Fibroblast of skin of back (primary cell): ENCODE measurements at places on chromosomes 13 and 19.

DNA sequence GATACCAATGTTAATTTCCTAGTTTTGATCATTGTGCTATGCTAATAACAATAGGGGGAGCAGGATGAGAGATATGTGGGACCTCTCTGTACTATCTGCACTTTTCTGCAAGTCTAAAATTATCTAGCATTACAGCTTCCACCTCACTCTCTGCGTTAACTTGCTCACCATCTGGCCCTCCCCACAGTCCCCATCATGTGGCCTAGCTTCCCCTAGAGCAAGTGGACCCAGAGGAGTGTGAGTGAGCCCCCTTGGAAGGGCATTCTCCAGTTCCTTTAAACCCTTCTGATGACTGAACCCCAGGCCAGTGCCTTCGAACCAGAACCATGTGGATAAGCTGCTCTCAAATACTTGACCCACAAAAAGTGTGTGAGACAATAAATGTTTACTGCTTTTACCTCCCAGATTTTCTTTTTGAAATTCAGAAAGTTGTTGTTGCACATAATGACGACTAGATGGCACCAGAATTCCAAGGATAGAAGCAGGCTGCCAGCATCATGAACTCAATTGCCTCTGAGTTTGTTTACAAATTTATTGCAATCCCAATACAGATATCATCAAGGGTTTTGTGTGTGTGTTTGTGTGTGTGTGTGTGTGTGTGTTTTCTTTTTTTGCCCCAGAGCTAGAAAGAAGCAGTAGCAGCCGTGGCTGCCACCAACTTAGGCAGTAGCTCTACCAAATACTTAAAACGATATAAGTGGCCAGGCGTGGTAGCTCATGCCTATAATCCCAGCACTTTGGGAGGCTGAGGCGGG lies 49.0 kb upstream of the ZNF780A start:
- DNase-seq = peak; percentile 38

GRCh38 chr13:97226013-97226412 lies 3.9 kb downstream of the MBNL2 start:
- no peak for DNase-seq

GRCh38 chr13:90800082-90800746 lies 547.3 kb upstream of the MIR17HG start:
- no peak for DNase-seq

- no peak for DNase-seq
Observed at GRCh38 chr19:50772476-50772875, 2.2 kb downstream of the GPR32 start.
